Body of pancreas (tissue), 4 donors: ENCODE measurements at places on chromosomes 12 and 14. TPM values are rescaled to one million over a fixed set of nuclear protein-coding genes. Genes with fewer than 3 reads are reported as not detected.

Gene TESPA1
- total RNA-seq = not detected

Gene LHX5
- not detected for total RNA-seq

Gene TBX3
- 7.6 TPM for total RNA-seq

Gene NYNRIN
- total RNA-seq = 7.5 TPM
